ENCODE measurements at places on chromosomes 4 and X.

DNA sequence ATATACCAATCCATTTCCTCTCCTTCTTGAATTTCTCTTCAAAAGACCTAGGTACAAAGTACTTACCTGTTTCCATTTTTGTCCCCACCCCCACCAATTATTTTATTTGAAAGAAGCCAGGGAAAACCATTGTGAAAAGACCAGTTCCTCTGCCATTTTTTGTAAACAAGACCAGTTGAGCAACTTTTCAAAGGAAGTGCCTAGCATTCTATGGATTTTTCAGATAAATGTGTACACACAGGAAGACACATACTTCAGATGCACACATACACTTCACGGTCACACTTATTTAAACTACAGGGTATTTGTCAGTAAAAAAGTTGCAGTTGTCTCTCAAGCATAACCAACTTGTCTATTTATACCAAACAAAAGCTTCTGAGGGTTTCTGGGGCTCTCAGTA lies 587.2 kb upstream of the KLHL4 start:
- no peak for DNase-seq

DNA sequence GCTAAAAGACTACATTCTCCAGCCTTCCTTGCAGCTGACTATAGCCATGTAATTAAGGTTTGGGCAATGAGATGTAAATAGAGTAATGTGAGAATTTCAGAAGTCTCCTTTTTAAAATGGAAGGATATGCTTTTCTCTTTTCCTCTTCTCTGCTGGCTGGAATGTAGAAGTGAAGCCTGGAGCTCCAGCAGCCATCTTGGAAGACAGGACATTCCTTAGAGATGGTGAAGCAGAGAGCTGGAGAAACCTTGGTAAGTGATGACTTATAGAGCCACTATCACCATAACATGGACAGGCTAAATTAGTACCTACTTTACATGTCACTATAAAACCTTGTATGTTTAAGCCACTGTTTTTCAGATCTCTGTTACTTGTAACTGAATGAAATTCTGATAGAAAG lies 48.0 kb downstream of the RASL11B start:
- DNase-seq: no peak

- DNase-seq: peak; percentile 22
Measured at GRCh38 chrX:39162322-39162735, 361.1 kb downstream of the MID1IP1 start.

- no peak for DNase-seq
Measured at GRCh38 chrX:153968754-153969124, 2.9 kb downstream of the HCFC1 start.

DNA sequence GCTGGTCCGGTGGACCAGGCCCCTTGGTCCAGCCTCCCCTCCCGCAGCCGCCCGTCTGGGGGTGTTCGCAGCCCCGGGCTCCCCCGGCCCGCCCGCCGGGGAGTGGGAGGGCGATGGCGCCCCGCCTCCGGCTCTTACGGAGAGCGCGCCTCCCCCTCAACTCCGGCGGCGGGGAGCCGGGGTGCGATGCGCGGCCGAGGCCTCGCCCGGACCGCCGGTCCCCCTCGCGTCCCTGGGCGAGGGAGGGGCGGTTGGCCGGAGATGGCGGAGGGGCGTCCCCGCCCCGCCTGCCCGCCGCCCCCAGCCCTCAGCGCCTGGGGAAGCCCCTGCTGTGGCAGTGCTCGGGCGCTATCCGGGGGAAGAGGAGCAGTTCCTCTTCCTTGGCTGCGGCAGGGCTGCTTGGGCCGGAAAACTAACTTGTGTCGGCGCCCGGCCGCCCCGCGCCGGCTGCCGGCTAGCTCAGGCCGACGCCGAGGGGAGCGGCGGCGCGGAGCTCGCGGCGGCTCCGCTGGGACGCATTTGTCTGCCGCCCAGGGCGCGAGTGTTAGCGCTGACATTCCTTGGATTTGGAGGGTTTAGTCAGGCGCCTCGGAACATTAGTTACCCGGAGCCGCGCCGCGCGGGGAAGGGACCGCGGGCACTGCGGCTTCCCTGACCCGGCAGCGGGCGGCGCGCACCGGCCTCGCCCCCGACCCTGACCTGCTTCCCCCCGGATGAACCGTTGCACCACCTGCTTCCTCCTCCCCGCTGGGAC lies 994 bp downstream of the GALNT7 start:
- DNase-seq: peak; percentile 33

DNA sequence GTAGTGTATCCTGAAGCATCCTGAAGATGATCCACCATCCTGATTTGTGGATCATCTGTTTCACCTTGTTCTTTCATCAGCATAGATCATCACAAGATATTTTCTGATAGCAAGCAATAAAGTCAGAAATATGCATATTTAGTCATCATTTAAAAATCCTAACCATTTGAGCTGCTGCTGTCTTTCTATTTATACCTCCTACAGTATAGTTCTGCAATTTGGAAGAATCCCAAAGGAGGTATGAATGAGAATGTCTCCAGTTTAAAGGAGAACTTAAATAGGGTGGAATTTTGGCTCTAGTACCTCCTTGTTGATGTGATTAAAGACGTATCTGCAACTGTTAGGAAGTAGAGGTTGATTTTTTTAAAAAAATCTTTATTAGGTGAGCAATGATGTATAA lies 7.6 kb downstream of the SLC25A14 start:
- DNase-seq: no peak

- no peak for DNase-seq
Measured at GRCh38 chr4:16450724-16451123, 224.5 kb upstream of the TAPT1 start.

DNA sequence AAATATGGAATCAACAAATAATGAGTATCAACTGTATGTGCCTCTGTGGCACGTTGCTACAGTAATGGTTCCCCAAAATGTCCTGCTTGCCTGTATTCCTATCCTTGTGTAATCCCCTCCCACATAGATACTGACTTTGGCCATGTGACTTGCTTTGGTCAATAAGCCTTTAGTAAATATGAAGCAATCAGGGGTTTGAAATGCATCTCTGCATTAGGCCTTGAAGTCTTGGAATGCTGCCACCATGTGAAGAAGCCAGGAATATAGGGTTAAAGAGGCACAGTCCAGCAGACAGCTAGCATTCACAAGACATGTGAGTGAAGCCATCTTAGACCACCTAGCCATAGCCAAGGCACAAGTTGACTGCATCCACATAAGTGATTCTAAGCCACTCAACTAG lies 190.9 kb downstream of the GABRB1 start:
- DNase-seq: no peak

- no peak for DNase-seq
Measured at GRCh38 chr4:81512757-81513501, 41.2 kb upstream of the RASGEF1B start.

GRCh38 chrX:115564243-115564642 lies 3.3 kb downstream of the PLS3 start:
- DNase-seq: no peak

GRCh38 chr4:153521999-153522801 lies 56.0 kb downstream of the TMEM131L start:
- DNase-seq: peak; percentile 36

DNA sequence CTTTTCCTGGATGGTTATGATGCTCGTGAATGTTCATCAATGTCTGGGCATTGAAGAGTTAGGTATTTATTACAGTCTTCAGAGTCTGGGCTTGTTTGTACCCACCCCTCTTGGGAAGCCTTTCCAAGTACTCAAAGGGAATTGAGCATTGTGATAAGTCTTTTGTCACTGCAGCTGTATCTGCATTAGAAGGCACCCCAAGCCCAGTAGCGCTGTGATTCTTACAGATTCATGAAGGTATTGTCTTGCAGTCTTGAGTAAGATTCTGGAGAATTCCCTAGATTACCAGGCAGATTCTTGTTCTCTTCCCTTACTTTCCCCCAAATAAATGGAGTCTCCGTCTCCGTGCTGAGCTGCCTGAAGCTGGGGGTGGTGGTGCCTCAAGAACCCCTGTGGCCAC lies 173.4 kb upstream of the HUWE1 start:
- DNase-seq: no peak

DNA sequence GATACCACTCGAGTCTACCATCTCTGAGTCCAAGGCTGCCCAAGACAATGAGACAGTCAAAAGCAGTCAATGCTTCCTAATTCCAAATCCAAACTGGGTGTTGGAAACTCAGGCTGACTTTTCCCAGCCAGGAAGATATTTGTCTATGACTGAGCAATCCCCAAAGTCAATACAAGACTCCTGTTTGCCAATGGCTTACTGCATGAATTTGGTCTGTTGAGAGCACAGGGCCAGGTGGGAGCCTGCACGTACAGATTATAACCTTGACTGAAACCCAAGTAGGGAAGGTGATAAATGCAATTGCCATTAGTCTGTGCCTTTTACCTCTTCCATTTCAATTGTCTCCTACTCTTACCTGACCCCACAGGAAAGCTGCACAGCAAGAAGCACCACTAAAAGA lies 72.6 kb upstream of the PPARGC1A start:
- no peak for DNase-seq

- no peak for DNase-seq
Measured at GRCh38 chr4:108130955-108131354, 37.8 kb downstream of the LEF1 start.

- DNase-seq: no peak
Measured at GRCh38 chr4:52957220-52957686, 95.1 kb downstream of the RASL11B start.

- DNase-seq: no peak
Measured at GRCh38 chr4:156021298-156021697, 67.6 kb upstream of the CTSO start.

DNA sequence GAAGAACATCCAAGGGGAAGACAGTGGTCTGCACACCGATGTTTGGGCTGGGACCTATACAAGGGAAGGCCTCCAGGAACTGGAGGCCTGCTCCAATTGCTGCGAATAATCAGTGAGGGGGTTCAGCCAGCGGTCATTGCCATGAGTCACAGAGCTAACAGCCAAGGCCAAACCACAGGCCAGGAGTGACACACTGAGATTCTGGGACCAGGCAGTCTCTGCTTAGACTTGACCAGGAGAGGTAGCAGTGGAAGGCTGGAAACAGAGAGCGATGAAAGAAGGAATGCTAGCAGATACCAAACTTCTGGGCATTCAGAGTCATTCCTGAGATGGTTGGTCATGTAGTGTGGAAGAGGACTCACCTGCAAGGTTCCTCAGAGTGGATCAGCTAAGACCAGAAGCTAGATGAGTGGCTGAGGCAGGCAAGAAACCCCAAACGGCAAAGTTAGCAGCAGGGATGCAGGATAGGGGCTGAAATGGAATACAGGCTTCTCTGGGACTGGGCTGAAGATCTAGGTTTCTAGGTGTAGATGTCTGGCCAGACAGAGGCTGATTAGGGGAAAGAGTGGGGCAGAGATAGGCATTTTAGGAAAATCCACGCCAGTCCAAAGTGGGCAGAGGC lies 54.7 kb downstream of the CNGA2 start:
- no peak for DNase-seq

GRCh38 chrX:72395237-72395636 lies 89.5 kb upstream of the CITED1 start:
- no peak for DNase-seq

GRCh38 chrX:118495958-118496762 lies 545 bp downstream of the DOCK11 start:
- peak; percentile 44 for DNase-seq

DNA sequence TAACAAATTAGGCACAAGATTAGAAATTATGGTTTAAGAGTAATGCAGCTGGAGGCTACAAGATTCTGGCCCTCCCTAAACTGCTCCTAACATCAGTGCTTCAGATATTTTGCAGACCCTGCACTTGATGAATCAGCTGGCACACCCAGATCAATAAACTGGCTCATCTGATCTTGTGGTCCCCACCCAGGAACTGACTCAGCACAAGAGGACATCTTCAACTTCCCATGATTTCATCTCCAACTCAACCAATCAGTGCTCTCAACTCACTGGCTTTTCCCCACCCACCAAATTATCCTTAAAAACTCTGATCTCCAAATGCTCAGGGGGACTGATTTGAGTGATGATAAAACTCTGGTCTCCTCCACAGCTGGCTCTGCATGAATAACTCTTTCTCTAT lies 21.7 kb upstream of the TMEM33 start:
- no peak for DNase-seq

GRCh38 chr4:42636645-42636949 lies 20.3 kb downstream of the ATP8A1 start:
- DNase-seq: no peak

GRCh38 chr4:153549405-153549804 lies 83.2 kb downstream of the TMEM131L start:
- DNase-seq: no peak

DNA sequence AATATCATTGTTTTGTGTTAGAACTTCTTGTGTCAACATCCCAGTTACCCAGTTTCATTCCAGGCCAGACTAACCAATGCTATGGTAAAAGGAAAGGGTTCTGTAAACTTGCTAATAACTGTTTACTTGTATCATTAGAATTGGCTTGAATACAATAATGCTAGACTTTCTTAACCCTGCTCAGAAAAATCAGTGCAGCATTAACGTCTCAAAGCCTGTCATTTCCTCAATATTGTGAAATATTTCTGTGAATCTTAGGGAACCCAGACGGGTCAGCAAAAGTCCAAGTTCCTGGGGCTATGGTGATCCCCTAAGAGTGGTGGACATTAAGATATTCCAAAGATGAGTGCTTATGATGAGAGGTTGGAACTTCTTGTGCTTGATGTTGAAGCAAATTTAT lies 541.2 kb upstream of the MAGEB18 start:
- DNase-seq: no peak

- DNase-seq: no peak
Measured at GRCh38 chrX:17298564-17298963, 76.4 kb upstream of the NHS start.

DNA sequence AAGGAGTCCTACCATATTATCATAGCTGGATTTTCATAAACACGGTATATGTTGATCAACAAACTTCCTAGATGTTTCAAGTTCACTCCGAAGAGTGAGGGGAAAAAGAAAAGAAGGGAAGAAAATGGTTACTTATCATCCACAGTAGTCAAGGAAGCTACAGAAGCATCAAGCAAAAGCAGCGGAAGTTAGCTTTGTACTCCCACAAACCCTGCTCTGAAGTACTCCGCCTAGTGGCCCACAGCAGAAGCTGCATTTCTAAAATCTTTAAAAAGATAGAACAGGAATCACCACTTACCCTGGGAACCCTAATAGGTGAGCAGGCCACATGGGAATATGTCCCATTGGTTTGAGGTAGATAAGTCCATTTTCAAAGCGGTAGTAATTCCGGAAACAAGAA lies 28.5 kb upstream of the FRG1 start:
- no peak for DNase-seq

GRCh38 chrX:21700967-21701366 lies 42.8 kb upstream of the KLHL34 start:
- DNase-seq: no peak

GRCh38 chr4:9901257-9901656 lies 119.8 kb downstream of the DRD5 start:
- no peak for DNase-seq

DNA sequence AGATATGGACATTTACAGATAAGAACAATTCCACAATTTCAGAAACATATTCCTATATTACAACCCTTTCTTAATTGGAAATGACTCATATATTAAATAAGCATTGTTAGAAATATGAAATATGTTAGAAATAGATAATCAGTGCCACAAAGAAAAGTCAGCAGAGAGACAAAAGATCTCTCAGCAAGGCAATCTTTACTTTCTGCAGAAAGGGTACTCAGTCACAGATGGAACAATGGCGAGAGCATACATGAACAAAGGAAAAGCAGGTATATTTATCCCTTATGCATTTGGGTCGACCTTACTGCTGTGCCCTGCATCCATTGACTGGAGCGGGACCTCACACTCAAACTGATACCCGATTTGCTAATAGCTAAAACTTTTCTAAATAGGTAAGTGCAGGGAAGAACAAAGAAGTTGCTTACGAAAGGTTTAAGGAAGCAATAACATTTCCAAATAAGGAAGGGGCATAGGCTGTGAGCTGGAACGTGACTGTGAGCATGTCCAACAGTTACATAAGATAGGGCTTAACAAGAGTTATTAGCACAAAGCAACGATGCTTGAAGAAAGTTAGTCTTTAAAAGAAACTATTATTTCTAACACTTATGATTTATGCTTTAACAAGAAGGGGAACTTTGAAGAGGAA lies 40.8 kb downstream of the MGARP start:
- no peak for DNase-seq

Measured in stimulated activated CD8-positive, alpha-beta memory T cell treated with anti-CD3 and anti-CD28 coated beads, Interleukin-4, amount 100 ng/mL, for 24 hours (primary cell).